ENCODE measurements at places on chromosomes 2 and 18.

- no peak for DNase-seq
Measured at GRCh38 chr2:12607971-12608370, 108.8 kb upstream of the TRIB2 start.

GRCh38 chr2:239132156-239132709 lies 268.6 kb downstream of the HDAC4 start:
- no peak for DNase-seq

DNA sequence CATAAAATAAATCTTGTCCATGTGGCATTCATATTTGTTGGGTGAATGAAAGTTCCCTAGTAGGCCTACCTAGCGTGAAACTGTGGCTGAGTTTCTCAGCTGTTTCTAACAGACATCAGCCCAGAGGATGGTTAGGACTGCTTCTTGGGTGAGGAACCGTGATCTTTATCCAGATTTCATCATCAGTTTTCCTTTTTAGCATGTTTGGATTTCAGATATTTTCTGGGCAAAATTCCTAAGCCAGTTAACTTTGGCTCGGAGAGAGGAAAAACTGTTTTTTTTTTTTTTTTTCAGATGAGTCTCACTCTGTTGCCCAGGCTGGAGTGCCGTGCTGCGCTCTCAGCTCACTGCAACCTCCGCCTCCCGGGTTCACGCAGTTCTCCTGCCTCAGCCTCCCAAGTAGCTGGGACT lies 53.5 kb downstream of the DGKD start:
- no peak for DNase-seq

DNA sequence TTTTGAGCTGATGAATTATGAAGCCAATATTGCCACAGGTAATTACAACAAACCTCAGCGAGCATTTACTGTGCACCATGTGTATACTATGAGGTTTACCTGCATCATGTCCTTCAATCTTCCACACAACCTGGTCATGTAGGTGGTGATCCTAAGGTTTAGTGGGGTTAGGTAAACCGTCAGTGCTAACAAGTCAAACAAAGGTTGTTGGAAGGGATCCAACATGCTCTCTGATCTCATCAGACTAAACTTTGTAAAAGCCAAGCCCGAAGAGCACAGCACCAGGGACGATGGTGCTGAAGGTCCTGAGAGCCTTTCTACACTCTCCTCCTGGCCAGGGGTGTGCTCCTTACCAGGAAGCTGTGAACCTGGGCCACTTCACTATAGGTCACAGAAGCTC lies 29.4 kb downstream of the SH3YL1 start:
- DNase-seq: no peak

- DNase-seq: no peak
Measured at GRCh38 chr2:105338020-105338385, 663 bp downstream of the C2orf49 start.

DNA sequence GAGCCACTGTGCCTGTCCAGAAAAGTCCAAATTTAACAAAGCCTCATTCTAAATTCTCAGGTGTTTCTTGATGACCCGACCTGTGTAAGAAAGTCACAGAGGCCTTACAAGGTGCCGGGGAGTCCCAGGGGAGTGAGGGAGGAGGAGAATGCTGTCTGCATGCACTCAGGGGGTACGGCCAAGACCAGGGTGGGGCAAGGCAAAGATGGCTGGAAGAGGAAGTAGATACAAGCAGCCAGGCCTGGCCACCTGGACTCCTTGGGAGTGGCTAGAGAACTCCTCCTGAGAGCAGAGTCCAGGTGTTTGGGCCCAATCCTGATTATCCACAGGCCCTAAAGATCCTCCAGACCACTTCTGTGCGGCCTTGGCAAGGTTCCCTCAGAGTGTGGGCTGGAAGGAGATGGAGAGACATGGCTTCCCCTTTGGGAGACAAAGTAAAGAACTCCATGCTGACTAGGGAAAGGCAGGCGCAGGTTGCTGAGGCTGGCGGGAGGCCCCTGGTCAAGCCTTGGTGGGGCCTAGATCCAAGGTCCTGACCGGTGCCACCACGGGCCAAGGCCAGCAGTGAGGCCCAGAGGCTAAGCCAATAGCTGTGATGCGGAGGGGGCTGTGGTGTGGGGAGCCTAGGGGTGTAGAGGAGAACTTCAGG lies 74.7 kb downstream of the COPS8 start:
- DNase-seq: no peak

GRCh38 chr18:3857544-3857943 lies 407.6 kb downstream of the TGIF1 start:
- DNase-seq: no peak

GRCh38 chr2:171972329-171972982 lies 27.3 kb upstream of the METAP1D start:
- DNase-seq: no peak

GRCh38 chr2:197247083-197247482 lies 63.5 kb downstream of the ANKRD44 start:
- no peak for DNase-seq

DNA sequence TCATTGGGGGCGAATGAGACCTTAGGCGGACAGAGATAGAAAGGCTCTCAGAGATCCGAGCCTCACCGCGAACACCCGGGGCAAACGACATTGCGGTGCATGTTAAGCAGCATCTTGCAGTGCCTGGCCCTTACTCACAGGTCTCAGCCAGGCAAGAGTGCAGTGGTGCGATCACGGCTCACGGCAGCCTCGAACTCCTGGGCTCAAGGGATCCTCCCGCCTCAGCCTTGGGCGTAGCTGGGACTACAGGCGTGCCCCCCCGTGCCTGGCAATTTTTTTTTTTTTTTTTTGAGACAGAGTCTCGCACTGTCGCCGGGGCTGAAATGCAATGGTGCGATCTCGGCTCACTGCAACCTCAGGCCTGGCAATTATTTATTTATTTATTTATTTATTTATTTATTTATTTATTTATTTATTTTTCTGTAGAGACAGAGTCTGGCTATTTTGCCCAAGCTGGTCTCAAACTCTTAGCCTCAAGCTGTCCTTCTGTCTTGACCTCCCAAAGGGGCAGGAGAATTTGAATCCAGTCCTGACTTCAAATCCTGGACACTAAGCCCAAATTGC lies 1.3 kb downstream of the LAMA3 start:
- DNase-seq: no peak

DNA sequence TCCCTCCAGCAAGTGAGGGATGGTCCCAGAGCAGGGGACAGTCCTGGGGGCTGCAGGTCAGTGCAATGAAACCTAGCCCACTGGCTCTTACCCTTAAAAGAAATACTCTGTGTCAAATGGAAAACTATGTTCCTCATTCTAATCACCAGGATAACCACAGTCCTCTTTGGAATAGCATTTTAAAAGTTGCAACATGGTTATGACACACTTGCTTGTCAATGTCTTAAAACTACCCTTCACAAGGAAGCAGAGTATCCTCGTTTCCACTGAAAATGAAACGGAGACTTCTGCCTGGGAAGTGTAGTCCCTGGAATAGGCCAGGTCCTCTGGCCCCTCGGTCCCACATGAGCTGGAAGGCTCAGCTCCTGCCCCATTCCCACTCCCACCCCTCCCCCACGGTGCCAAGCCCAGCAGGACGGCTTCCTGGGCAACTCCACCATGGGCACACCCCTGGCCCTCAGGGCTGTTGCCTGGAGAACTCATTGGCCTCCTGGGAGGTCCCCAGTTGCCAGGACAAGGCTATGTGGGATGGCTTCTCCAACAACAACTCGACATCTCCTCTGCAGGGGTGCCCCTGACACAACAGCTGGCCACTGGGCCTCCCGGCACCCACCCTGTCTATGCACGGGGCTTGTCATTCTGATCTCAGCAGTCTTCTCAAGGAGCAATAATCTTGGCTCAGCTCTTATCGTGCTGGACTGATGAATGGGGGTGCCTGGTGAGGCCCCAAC lies 38.3 kb upstream of the ST3GAL5 start:
- no peak for DNase-seq

DNA sequence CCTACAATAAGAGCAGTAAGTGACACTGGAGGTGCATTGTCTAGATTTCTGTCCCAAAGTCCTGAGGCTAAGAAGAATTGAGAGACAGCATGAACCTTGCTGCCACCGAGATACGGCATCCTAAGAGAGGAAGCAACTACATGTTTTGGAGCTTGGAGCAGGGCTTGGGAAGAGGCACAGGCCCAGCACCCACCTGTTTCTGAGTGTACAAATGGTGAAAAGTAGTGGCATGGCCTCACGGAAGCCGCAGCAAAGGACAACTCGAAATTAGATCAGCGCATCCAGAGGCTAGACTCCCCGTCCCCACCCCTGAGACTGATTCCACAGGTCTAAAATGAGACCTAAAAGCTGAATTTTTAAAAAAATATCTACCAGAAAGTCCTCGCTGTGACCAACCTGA lies 127.5 kb downstream of the PTGR3 start:
- no peak for DNase-seq

GRCh38 chr2:66701251-66701650 lies 266.3 kb downstream of the MEIS1 start:
- no peak for DNase-seq

All from GM12892 (cell line).